ENCODE measurements at places on chromosomes 6 and 20.

DNA sequence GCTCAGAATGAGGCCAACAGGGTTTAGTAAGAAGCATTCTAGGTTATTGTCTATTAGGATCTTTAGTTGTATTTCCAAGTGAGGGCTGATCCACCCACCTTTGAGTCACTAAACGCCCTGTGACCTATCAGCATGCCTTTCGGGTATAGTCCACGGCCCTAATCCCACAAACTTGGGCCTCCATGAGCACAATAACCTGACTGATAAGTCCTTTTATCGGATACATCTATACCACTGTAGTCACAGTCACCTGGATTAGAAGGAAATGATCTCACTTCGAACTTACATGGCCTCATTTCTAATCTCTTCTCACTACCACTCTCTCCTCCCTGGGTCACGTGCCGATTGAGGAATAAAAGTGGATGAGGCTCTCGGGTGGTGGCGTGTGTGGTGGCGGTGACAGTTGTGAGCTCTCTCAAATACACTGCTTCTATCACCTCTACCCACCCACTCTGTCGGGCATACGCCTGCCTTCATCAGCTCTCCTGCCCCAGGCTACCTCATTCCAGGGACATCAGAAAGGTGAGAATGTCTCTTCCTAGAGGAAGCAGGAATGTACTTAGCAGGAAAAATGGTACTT is 65.2 kb downstream of the TRAM2 start:
- DNase-seq, result no peak

DNA sequence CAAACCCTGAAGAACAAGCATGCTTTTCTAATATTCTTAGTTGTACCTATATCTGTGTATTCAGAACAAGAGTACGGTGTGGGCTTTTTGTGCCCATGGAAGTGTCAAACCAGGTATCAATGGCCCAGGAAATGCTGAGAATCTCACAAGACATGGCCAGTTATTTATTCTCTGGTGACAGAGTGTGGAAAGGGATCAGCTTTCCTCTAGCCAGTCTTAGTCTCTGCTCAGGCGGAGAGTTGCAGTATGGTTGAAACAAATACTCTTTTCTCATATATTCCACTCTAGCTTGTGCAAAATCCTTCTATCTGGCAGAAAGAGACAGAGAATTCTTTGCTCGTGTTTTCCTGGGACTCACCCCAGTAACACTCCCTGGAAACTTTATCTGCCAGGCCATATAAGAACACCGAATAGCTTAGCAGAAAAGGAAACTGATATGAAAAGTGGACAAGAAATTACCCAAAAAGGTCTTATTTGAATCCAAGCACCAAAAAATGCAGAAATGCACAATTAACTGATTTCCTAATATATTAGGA is 173.3 kb upstream of the RSPO3 start:
- no peak for DNase-seq

- peak; percentile 48 for DNase-seq
Observed at GRCh38 chr6:30450909-30451841, 38.1 kb upstream of the HLA-E start.

- DNase-seq, result peak; percentile 27
Observed at GRCh38 chr6:37354526-37355384, 972 bp downstream of the RNF8 start.

GRCh38 chr6:143591441-143591840 is 79.9 kb upstream of the FUCA2 start:
- DNase-seq, result no peak

DNA sequence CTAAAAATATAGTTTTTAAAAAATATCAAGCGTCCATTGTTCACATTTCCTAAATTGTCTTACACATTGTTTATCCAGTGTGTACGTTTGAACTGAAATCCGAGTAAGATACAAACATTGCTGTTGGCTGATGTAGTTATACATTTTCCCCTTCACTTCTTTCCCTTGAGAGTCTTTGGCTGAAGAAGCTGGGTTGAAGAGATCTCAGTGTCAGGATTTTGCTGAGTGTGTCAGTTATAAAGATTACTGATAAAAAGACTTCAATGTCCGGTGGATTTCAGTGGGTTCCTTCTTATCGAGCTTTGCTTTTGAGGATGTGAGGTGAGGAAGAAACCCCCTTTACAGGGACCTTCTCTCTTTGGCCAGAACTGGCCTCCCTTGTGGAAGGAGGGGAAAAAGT is 20.5 kb downstream of the RFPL4B start:
- DNase-seq, result no peak

Measured in stimulated activated CD4-positive, alpha-beta T cell treated with anti-CD3 and anti-CD28 coated beads, Interleukin-4, amount 100 ng/mL, for 1 hour (primary cell).